ENCODE measurements at places on chromosomes 2 and 18.

- DNase-seq = peak; percentile 26
These were observed 93.0 kb downstream of the NRP2 start for GRCh38 chr2:205775097-205775877.

GRCh38 chr2:234705108-234705507 is 208.2 kb upstream of the ARL4C start:
- peak; percentile 80 for DNase-seq

DNA sequence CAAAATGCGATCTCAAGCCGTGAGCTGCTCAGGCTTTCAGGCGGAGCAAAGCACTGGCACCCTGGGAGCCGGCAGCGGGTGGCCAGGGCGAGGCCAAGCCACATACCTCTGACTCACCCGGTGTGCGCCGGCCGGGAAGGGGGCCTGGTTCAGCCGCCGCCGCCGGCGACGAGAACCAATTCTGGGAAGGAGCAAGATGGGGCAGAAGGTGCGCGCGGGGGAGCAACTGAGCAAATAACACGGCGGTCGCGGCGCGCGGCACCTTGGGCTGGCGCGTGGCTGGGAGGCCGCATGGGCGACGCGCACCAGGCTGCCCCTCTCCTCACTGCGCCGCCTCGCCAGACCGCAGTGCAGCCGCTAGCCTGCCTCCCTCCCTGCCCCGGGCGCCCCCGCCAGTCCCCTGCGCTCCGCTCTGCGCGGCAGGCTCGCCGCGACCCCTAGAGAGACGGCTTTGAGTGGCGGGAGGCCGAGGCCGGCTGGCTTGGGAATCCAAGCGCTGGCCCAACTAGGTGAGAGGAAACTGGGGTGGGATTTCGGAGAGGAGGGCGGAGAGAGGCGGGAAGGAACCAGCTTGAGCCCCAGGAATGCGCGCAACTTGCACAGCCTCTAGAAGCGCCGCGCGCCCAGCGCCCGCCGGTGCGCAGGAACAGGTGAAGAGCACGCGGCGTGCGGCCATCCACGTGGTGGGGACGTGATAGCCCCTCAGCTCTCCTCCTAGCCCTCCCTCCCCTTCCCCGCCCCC is 3.2 kb downstream of the NRP2 start:
- DNase-seq = peak; percentile 53

DNA sequence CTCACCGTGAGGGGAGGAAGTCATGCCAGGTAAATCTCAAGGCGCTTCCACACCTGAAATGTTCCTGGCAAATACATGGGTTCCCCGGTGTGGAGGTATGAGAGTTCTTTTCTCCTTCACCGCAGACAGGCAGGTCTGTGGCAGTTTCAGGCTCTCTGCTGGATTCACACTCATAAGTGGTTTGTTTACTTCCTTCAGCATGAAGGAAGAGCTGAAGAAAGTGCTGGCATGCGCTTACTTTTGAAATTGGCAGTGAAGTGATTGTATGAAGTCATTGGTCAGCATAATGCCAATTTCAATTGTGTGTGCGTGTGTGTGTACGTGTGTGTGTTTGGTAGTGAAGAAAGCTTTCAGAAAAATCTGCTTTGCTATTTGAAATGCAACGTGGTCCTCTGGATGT is 43.4 kb downstream of the RNF144A start:
- DNase-seq = peak; percentile 90

DNA sequence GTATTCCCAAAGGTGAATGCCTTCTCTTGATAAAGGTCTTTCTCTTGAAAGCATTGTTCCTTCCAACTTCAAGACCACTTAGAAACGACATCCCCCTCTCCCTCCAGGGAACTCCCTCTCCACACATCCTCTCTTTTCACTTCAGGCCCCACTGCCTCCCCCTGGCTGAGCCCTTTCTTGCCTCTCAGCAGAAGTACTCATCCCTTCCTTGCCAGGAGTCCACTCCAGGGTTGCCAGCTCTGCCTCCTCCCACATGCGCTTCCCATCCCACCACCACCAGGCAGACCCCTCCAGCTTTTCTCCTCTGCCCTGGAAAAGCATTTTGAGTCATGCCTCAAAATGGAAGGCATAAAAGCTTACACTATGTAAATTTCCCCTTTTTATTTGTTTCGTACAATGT is 126.3 kb upstream of the SALL3 start:
- no peak for DNase-seq

- DNase-seq = no peak
These were observed 893.4 kb downstream of the CPS1 start for GRCh38 chr2:211449819-211450218.

Measured in fibroblast of mammary gland (primary cell).